ENCODE measurements at places on chromosomes 4 and X.

- no peak for DNase-seq
Observed at GRCh38 chr4:44623676-44624075, 27.7 kb downstream of the YIPF7 start.

GRCh38 chr4:123350191-123350544 is 46.4 kb upstream of the SPRY1 start:
- peak; percentile 48 for DNase-seq

DNA sequence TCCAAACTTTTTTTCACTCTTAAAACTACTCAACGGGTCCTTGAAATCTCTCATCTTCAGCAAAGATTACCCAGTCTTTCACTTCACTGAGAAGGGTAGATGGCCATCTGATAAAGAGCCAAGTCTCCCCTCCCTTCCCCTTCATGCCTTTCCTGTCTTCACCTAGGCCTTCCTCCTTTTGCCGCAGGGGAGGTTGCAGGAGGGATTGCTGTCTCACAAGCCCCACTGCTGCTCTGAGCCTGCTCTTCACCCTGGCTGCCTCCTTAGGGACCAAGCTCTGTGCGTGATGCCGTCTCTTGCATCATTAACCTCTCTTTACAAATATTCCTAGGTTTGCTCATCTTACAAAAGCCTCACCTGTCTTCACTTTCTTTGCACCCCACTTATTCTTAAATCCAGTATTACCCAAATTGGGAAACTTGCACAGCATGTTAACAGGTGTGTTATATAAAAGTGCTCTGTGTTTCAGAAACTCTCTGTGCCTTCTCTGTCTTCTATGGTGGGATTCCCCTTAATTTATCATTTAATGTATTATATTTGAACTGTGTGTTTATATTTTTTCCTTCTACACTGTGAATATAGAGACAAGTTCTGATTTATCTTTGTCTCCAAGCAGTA is 3.8 kb downstream of the ZFX start:
- peak; percentile 18 for DNase-seq

DNA sequence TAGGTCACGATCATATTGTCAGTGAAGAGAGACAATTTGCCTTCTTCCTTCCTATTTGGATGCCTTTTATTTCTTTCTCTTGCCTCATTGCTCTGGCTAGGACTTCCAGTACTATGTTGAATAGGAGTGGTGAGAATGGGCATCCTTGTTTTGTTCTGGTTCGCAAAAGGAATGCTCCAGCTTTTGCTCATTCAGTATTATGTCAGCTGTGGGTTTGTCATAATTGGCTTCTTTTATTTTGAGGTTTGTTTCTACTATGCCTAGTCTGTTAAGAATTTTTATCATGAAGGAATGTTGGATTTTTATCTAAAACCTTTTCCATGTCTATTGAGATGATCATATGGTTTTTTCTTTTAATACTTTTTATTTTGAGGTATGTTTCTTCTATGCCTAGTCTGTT is 152.3 kb upstream of the MAD2L1 start:
- DNase-seq = no peak

- no peak for DNase-seq
Observed at GRCh38 chr4:146485968-146486367, 35.8 kb downstream of the SLC10A7 start.

DNA sequence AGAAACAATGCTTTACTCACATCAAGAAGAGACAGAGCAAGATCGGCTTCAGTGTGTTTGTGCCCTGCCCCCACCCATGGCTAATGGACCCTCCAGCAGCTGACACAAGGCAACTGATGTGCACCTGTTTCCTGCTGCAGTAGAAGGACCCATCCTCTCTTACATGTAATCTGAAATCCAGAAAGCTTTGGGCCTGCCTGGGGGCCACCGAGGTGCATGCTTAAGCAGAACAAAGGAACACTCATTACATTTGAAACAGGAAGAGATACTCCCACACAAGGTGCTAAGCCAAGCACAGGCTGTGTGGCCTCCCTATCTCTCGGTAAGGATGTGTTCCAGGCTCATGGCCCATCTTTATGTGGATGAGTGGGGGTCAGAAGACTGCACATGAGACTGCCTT is 338.0 kb downstream of the SPOCK3 start:
- DNase-seq = no peak

GRCh38 chr4:168751263-168752225 is 254.7 kb downstream of the PALLD start:
- no peak for DNase-seq
